ENCODE measurements at places on chromosomes 4 and X. TPM values are rescaled to one million over a fixed set of nuclear protein-coding genes. Genes with fewer than 3 reads are reported as not detected.

Gene NDST3
- total RNA-seq, result not detected

Gene SYTL5
- total RNA-seq, result not detected

Gene ADAM29
- total RNA-seq, result not detected

Gene RENBP
- total RNA-seq, result not detected

DNA sequence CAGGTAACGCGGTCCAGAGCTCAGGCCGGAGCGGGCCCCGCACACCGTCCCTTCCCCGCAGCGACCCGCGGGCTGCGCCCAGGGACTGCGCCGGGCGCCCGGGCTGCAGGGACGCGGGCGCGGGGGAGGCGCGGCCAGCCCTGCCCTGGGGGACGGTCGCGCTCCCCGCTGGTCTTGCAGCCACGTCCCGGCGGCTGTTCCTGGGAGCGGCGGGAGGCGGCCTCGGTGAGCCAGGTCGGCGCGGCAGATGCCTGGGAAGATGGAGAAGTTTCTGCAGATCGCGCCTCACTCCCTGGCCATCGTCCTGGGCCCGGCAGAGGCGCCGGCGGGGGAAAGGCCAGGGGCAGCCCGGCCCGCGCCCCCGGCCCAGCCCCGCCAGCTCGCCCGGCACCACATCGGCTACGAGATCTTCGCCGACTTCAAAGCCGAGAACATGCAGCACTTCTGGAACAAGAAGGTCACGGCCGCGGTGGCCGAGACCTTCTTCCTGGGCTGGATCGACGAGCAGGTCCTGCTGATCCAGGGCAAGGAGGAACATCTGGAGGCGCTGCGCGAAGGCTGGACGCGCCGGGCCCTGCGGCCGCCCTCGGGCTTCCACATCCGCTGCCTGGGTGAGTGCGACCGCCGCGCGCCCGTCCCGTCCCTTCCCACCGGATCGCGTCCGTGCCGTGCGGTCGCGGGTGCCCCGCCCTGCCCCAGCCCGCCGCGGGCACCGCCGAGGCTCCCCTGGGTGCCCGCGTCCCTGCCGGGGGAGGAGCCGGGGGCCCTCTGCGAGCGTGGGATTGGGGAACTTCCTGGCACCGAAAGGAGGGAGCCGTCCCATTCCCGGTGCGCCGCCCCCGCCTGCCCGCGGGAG is 107.4 kb upstream of the STOX2 start:
- no peaks in the 10 kb centered on the region for H3K27me3 ChIP-seq
- no peaks in the 10 kb centered on the region for H3K36me3 ChIP-seq
- peak overlapping the region; percentile 68 for H3K4me3 ChIP-seq
- H3K4me1 ChIP-seq, result peaks cover 4% of the 10 kb centered on the region

DNA sequence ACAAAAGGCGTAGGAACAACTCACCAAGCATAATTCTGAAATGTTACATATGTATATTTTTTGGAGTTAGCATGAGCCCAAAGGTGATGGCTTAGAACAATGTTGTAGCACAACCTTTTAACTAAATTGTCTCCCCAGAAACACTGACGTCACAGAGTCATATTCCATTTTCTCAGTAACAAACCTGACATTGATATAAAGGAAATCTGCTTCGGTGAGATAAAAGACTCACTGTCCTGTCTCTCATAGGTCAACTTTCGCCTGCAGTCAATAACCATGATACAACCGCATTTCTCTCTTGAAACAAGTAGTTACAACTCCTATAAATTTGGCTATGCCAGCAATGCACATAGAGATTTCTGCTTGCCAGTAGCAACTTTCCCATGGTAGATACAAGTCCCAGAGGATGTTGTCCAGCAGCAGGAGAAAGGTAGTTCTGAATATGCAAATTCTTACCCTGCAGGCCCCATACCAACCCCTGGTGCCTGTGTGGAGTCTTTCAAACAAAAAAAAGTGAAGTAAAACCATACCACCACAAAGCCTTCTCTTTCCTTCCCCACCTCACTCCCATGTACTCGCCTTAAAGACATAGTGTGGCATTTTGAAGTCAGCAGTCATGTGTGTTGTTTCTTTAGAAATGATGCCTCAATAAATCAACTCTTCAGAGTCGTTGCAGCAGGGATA is 47.9 kb downstream of the MTM1 start:
- peaks cover 20% of the 10 kb centered on the region for H3K36me3 ChIP-seq
- peaks cover 12% of the 10 kb centered on the region for H3K27me3 ChIP-seq
- no peak overlapping the region for H3K27ac ChIP-seq
- H3K4me3 ChIP-seq, result no peak overlapping the region
- no peaks in the 10 kb centered on the region for H3K4me1 ChIP-seq
- no peak for DNase-seq

- H3K4me1 ChIP-seq, result no peaks in the 10 kb centered on the region
- H3K36me3 ChIP-seq, result no peaks in the 10 kb centered on the region
- H3K4me3 ChIP-seq, result no peak overlapping the region
- H3K27me3 ChIP-seq, result peaks cover 14% of the 10 kb centered on the region
- no peak overlapping the region for H3K27ac ChIP-seq
Observed at GRCh38 chrX:46310815-46311497, 234.3 kb downstream of the ZNF674 start.

- peak within 1 kb of the TSS; percentile 78 for H3K27ac ChIP-seq
- H3K4me1 ChIP-seq, result peaks cover 20% of the 10 kb centered on the region
- DNase-seq, result peak; percentile 78
- no peaks in the 10 kb centered on the region for H3K36me3 ChIP-seq
Observed at GRCh38 chr4:30720021-30720660, at the start of gene PCDH7. Gene PCDH7 (plus strand): TSS chr4:30720369. CDS start chr4:30721423, 1,054 bp downstream.

DNA sequence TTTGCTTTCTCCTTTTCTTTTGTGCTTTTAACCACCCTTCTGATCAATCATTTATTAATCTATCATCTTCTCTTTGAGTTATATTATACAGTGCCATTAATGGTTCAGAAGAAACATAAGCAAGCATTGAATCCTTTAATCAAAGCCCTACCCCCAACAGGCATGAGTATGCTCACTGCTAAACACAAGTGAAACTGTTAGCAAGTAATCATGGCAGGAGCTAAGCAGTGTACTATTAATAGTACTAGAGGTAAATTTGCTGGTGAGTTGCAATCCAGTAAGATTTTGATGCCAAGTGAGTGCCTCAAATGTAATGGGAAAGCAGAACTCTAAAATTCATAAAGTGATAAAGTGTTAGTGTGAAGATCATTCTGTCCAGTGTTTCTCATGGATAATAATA is 57.2 kb downstream of the FNIP2 start:
- no peak overlapping the region for H3K27ac ChIP-seq
- H3K27me3 ChIP-seq, result no peaks in the 10 kb centered on the region
- no peak overlapping the region for H3K4me3 ChIP-seq
- no peak for DNase-seq
- no peaks in the 10 kb centered on the region for H3K36me3 ChIP-seq

DNA sequence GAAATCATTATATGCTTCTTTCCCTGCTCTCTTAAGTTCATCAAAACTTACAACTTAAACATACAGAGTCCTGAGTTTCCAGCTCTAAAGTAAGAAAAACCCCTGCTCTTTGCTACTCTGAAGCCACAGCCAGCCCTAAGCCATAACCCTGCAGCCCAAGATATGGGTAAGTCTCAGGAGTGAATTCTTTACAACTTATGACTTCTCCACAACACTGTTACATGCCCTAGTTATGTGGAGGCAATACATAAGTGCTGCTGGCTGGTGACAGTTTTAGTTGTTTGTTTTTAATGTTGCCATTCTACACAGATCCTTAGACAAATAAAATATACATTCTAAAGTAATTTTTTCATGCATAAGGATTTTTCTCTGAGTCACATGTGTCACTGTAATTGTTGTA is 100.2 kb downstream of the FBXO8 start:
- H3K27ac ChIP-seq, result no peak overlapping the region
- DNase-seq, result no peak
- H3K36me3 ChIP-seq, result no peaks in the 10 kb centered on the region
- H3K4me3 ChIP-seq, result no peak overlapping the region

- H3K4me3 ChIP-seq, result no peak overlapping the region
- peaks cover 9% of the 10 kb centered on the region for H3K4me1 ChIP-seq
- DNase-seq, result no peak
- no peaks in the 10 kb centered on the region for H3K36me3 ChIP-seq
- H3K27ac ChIP-seq, result no peak overlapping the region
- no peaks in the 10 kb centered on the region for H3K27me3 ChIP-seq
Observed at GRCh38 chr4:22097596-22097995, 149.0 kb upstream of the KCNIP4 start.

- H3K27ac ChIP-seq, result peak overlapping the region; percentile 13
- H3K36me3 ChIP-seq, result peaks cover 5% of the 10 kb centered on the region
- no peak overlapping the region for H3K4me3 ChIP-seq
- H3K27me3 ChIP-seq, result no peaks in the 10 kb centered on the region
- H3K4me1 ChIP-seq, result peaks cover 26% of the 10 kb centered on the region
Observed at GRCh38 chr4:94561249-94562024, 109.7 kb downstream of the PDLIM5 start.

DNA sequence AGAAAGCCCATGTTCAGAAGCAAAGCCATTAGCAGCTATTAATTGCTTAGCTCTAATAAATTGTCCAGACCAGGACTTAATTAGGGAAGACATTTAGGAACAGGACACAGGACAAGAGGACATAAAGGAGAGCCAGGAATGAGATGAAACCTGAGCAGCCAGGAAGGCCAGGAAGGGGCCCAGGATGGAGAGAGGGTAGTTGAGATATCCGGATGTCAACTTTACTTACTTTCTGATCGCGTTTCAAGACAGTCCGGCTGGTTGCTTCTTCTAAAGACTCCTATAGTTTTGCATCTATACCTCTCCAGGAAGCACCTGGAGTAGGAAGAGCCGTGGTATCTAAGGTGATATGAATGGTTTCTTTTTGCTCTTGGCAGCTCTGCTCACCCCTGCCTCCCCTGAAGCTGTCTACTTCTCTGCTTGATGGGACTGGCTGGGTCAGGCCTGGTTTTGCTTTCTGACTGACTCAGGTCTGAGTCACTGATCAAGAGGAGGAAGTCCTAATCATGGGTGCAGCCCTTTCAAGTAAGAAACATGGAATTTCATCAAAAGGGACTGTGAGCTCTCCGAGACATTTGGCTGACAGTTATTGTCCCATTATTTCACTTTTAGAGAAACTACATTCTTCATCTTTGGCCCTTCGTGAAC is 733.3 kb downstream of the RPA4 start:
- H3K36me3 ChIP-seq, result no peaks in the 10 kb centered on the region
- H3K4me3 ChIP-seq, result no peak overlapping the region
- no peaks in the 10 kb centered on the region for H3K4me1 ChIP-seq
- H3K27me3 ChIP-seq, result peaks cover 38% of the 10 kb centered on the region
- DNase-seq, result peak; percentile 75
- peak overlapping the region; percentile 20 for H3K27ac ChIP-seq

DNA sequence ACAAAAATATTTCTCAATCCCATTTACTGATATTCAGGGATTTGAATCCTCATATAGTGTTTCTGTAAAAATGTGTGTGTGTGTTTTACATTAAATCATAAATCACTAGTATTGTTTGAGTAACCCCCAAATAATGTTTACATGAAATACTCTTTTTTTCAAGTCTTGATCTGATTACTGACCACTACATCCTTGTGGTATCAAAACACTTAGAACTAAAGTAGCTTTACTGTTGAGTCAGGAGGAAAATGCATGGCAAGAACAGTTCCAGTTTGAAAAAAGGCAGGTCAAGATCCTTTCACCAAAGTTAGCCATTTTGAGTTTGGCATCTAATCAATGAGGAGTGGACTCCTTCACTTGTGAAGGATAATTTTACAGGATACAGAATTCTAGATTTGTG is 3.6 kb upstream of the WDR19 start:
- H3K36me3 ChIP-seq, result no peaks in the 10 kb centered on the region
- DNase-seq, result no peak

- peaks cover 19% of the 10 kb centered on the region for H3K4me1 ChIP-seq
- H3K27ac ChIP-seq, result peak overlapping the region; percentile 81
- peak overlapping the region; percentile 93 for H3K4me3 ChIP-seq
- peak; percentile 30 for DNase-seq
- no peaks in the 10 kb centered on the region for H3K27me3 ChIP-seq
Observed at GRCh38 chr4:1720163-1720983, 750 bp downstream of the TMEM129 start.

GRCh38 chr4:38003628-38004027 is 43.4 kb downstream of the PTTG2 start:
- H3K27me3 ChIP-seq, result no peaks in the 10 kb centered on the region
- H3K4me1 ChIP-seq, result peaks cover 8% of the 10 kb centered on the region
- peaks cover 6% of the 10 kb centered on the region for H3K36me3 ChIP-seq
- DNase-seq, result no peak

- peaks cover 5% of the 10 kb centered on the region for H3K4me1 ChIP-seq
- DNase-seq, result no peak
- no peak overlapping the region for H3K27ac ChIP-seq
- peaks cover 26% of the 10 kb centered on the region for H3K27me3 ChIP-seq
- no peaks in the 10 kb centered on the region for H3K36me3 ChIP-seq
Observed at GRCh38 chrX:20029728-20030127, 38.9 kb upstream of the BCLAF3 start.

GRCh38 chrX:32408389-32408788 is 803.0 kb downstream of the DMD start:
- DNase-seq, result peak; percentile 35
- H3K4me1 ChIP-seq, result no peaks in the 10 kb centered on the region
- peaks cover 23% of the 10 kb centered on the region for H3K27me3 ChIP-seq
- no peak overlapping the region for H3K27ac ChIP-seq
- H3K36me3 ChIP-seq, result no peaks in the 10 kb centered on the region

Data from MCF 10A (cell line).